ENCODE measurements at places on chromosomes 7 and 10.

- no peak for DNase-seq
Measured at GRCh38 chr7:151827620-151828019, 49.3 kb downstream of the PRKAG2 start.

DNA sequence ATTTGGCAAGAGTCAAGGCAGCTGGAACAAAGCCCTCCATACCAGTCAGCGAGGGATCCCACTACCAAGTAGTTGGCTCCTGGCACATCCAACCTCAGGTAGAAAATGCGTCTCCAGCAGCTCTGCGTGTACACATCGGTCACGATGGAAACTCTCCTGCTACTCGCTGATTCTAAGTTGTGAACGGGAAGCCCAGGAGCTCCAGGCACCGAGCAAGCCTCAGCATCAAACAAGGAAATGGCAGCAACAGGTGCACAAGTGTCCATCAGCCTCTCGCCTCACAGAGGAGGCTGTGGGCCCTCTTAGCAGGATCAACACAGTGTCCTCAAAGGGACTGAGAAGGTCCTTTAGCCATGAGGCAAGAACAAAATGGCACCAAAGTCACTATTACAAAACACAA, 127.0 kb downstream of the TCERG1L start:
- no peak for DNase-seq

DNA sequence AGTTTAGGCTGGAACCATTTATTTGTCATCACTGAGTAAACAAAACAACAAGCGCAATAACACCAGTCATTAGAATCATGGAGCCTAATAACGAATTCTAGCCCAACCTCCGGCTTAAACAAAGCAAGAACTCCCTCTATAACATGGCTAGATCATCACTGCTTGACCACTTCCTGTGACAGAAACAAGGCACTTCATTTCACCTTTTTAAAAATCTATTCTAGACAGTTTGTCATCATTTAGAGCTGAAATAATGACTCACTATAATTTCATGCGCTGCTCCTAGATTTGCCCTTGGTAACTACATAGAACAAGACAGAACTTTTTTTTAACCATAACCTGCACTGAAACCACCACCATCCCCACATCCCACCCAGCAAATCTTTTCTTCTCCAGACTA, 81.3 kb downstream of the OSBPL3 start:
- DNase-seq: no peak

DNA sequence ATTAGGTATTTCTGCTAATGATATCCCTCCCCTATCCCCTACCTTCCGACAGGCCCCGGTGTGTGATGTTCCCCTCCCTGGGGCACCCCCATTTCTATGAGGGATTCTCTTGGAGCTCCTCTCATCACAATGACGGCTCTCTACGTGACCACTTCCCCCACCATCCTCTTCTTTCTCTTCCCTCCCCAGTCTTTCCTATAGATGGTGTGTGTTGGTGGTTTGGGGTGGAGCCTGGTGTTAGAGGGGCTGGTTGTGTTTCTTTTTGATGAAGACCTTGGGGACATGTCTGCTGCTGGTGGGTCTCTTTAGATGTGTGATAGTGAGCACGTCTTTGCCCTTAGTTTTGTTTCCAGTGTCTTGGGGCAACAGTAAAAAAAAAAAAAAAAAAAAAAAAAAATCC, 28.6 kb downstream of the RPS24 start:
- DNase-seq: no peak

- no peak for DNase-seq
Measured at GRCh38 chr7:152419473-152420429, 16.1 kb downstream of the KMT2C start.

DNA sequence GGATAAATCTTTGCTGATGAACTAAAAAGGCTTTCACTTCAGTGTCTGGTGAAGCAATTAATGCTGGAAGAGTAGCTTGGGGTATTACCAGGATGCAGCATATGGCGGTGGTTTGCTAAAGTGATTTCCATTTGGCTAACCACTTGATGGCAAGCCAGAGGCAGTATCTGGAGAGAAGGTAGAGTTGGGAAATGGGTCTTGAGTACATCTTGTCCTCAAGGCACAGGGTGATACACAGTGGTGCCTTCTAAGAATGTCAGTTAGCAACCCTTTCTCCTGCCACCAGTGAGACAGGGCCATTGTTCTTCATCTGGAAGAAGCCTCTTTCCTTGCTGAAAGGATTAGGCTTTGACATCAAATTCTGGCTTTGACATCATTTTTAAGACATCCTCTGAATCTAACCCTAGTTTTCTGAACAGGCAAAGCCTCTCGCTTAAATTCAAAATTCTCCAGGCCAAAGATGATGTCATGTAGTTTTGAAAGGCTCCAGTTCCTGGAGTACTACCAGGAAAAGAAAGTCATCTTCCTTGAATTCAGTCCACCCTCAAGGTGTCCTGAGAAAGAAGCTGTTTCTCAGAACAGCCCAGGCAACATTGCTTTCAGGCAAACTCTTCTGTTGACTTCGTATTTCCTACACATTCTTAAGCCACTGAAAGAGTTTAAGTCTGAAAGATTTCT, 162.4 kb downstream of the ARID5B start:
- no peak for DNase-seq

- DNase-seq: no peak
Measured at GRCh38 chr10:131270461-131271190, 40.9 kb downstream of the TCERG1L start.

- no peak for DNase-seq
Measured at GRCh38 chr10:119129721-119130120, 25.8 kb downstream of the DENND10 start.

GRCh38 chr10:112376396-112376790, 2.5 kb downstream of the ACSL5 start:
- DNase-seq: no peak

Measured in stimulated activated CD8-positive, alpha-beta memory T cell treated with anti-CD3 and anti-CD28 coated beads, Interleukin-4, amount 100 ng/mL, for 1 hour (primary cell).